ENCODE measurements at places on chromosomes 5 and 9. TPM values are rescaled to one million over a fixed set of nuclear protein-coding genes. Genes with fewer than 3 reads are reported as not detected.

DNA sequence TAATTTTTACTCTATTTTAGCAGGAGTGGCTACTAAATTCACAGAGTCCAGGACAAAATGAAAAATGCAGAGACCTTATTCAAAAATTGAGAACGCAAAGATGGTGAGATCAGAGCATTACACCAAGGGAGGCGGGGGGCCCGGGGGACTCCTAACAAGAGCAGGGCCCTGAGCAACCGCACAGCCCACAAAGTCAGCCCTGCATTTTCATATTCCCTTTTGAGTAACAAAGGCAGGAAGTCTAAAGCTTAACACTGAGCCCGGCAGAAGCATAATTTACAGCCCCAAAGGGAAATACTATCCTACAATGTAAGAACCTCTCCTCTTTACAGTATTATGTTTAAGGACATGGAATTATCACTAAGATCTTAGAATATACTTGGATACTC lies 69.4 kb downstream of the TLE1 start:
- DNase-seq: no peak

DNA sequence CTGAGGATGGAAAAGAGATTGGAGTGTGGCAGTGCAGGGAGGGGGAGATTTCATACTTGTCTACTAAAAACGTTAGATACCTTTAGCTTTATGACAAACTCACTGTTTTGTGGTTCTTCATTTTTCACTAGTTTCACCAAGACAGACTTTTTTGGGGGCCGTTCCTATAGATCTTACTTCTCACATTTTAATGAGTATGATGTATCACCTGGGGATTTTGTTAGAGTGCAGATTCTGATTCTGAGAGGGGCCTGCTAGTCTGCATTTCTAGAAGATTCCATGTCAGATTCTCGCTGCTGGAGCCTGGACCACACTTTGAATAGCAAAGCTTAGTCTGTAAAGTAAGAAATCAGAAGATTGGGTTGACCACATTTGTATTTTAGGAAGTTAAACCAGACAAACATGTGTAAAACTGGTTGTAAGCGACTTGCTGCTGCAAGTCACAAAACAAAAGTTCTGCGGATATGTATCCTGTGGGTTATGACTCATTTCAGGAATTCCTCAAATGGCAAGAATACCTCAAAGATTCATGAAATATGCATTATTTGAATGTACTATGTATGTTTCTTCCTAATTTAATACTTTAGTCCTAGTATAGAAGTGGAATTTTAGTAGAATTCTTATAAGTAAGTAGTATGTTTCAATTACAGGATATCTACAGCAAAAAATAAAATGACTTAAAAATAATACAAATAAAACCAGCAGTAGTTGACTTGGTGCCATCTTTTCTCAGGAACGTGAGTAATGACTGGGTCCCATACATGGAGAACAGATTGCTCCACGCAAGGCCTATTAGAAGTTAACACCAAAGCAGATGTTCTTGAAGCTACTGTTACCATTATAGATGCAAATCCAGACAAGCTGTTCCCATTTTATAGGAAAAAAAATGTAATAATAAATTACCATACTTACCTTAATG lies 27.8 kb downstream of the NFIL3 start:
- no peak for DNase-seq

- DNase-seq: no peak
Observed at GRCh38 chr9:13360188-13360587, 80.7 kb upstream of the MPDZ start.

- DNase-seq: no peak
Observed at GRCh38 chr5:1429066-1429465, 16.2 kb downstream of the SLC6A3 start.

Gene SEMA5A
- 31.5 TPM for total RNA-seq

Gene FAM169A
- total RNA-seq: 4.6 TPM

Gene TMEFF1
- 4.7 TPM for total RNA-seq
